ENCODE measurements at places on chromosomes 16 and 17.

GRCh38 chr17:13272296-13272695 lies 254.5 kb upstream of the ELAC2 start:
- no peak for DNase-seq

DNA sequence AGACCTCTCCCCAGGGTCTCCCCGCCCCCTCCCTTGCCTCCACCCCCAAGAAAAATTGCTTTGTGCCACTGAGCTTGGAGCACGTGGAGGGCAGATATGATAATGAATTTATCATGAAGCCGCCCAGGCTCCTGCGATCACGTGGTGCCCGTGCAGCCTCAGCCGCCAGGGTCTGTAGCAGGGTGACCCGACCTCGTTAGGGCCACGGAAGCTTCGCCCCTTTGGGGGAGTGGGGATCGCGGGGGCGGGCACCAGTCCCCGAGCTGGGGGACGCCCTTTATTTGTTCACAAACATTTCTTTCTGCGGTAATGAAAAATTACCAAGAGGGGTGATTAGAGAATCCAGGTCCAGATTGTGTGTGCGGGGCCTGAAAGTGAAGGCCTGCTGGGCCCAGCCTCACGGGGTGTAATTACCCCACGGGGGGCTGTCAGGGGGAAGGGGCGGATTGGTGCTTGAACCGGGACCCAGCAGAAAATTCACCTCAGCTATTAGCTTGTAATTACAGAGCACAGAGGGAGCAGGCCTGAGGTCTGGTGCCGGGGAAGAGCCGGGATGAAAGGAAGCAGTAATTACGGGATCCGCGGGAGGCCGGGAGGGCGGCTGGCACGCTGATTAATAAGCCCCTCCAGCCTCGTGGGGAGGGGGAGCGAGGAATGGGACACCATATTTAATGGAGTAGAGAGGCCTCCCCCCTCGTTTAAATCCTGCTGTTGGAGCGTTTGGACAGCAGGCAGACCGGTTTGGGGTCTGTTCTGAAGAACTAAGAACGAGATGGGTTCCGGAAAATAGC lies 13.3 kb downstream of the GSE1 start:
- no peak for DNase-seq

DNA sequence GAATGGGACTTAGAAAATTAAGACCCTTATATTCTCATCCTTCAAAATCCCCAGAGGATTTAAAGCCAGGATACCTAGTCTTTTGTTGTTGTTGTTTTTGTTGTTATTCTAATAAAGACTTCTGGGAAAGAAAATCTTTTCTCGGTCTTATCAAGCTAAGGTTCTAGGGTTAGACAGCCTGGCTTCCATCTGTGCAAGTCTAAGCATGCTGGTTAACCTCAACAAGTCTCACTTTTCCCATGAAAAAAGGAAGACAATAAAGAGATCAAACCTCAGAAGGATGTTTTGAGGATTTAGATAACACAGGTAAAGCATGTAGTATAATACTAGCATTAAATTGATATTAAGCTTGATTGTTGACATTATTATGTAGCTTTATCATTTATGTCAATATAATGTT lies 486.4 kb upstream of the SOX9 start:
- no peak for DNase-seq

- DNase-seq, result no peak
These were observed 38.5 kb upstream of the NOL11 start for GRCh38 chr17:67679225-67679624.

DNA sequence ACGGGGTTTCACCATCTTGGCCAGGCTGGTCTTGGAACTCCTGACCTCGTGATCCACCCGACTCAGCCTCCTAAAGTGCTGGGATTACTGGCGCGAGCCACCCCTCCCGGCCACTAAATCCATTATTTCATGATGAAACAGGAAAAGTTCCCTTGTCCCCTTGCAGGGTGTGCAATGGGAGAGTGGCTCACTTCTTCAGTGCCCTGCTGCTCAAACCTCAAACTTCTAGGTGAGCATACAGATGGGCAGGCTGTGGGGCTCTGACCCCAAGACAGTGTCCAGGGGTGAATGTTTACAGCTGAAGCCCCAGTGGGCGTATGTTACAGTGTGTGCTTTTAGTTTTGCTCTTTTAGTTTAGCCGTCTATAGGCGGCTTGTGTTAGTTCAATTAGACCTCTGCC lies 34.7 kb downstream of the GJC1 start:
- DNase-seq, result no peak

DNA sequence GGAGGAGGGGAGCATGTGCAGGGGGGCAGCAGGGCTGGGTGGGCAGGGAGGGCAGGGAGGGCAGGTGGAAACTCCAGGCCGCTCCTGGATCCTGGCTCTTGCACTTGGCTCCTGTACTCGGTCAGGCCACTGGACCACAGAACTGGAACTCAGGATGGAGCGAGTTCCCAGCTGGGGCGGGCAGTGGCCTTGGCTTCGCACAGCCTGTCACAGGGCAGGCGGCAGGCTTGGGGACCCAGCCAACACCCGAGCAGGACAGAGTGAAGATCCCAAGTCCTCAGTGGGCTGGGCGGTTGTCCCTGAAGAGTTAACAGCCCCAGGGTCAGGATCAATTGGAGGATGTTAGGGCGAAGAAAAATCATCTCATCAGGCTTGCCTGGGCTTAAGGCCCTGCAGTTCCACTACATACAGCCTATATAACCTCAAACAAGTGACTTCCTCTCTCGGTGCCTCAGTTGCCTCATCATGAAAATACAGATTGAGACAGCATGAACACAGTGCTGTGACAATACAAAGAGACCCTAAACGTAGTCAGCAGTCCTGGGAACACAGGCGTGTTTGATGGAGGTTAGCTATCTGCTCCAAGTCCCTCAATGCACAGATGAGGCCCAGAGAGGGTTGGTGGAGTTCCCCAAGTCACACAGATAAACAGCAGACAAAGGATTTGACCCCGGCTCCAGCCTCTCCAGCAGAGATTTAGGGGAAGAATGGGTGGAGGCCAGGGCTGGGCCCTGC lies 21.9 kb downstream of the ZNF423 start:
- no peak for DNase-seq
